ENCODE measurements at places on chromosomes 6 and 20.

DNA sequence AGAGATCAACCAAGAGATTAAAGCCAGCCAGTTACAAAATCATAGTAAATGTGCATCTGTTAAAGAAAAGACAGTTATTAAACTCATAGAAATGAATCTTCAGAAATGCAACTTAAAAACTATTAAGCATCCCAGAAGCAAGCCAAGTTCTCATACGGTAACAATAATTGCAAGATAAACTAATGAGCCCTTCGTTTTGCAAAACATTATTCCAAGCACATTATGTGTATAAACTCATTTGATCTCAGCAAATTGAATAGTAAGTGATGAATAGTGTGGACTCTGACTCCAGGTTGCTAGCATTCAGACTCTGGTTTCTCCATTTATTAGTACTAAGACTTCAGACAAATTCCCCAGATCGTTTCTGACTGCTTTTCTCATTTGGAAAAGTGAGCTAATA, 85.2 kb downstream of the SNAP25 start:
- DNase-seq, result no peak

- no peak for DNase-seq
Observed at GRCh38 chr20:49411221-49411925, 71.1 kb downstream of the KCNB1 start.

GRCh38 chr6:168888102-168888501, 365.5 kb downstream of the THBS2 start:
- no peak for DNase-seq

GRCh38 chr20:11090751-11091150, 417.0 kb upstream of the JAG1 start:
- no peak for DNase-seq

- DNase-seq, result no peak
Observed at GRCh38 chr6:18207438-18207837, 52.2 kb downstream of the KDM1B start.

DNA sequence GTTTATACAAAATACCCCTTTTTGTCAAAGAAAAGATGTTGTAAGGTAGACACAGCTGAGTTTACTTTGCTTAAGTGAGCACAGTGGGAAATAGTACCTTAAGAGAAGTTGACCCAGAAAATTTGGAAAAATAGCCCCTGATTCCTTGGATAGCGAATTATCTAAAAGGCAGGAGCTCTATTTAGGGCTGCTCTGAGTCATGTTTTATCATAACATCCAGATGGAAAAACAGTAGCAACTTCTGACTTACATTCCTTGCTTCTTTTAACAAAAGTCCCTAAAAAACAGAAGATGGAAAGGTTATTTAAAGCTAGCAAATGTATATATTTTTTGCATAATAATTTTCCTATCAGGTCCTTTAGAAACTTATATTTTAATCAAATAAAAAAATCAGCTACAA, 59.0 kb downstream of the THEMIS start:
- DNase-seq, result no peak

DNA sequence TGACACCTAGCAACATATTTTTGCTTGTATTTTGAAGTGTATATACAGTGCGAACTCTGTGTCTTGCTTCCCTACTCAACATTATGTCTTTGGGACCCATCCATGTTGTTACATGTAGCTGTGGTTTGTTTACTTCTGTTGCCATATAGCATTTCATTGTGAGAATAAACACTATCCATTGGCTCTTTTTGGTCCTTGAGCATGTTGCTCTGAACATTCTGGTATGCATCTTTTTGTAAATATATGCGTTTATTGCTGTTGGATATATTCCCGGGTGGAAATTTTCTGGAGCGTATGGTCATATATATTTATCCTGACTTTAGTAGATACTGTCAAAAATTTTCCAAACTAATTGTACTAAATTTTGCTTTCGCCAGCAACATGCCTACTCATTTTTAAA, 222.5 kb upstream of the SPTLC3 start:
- no peak for DNase-seq

GRCh38 chr20:48816282-48817205, 11.3 kb downstream of the PREX1 start:
- DNase-seq, result no peak

DNA sequence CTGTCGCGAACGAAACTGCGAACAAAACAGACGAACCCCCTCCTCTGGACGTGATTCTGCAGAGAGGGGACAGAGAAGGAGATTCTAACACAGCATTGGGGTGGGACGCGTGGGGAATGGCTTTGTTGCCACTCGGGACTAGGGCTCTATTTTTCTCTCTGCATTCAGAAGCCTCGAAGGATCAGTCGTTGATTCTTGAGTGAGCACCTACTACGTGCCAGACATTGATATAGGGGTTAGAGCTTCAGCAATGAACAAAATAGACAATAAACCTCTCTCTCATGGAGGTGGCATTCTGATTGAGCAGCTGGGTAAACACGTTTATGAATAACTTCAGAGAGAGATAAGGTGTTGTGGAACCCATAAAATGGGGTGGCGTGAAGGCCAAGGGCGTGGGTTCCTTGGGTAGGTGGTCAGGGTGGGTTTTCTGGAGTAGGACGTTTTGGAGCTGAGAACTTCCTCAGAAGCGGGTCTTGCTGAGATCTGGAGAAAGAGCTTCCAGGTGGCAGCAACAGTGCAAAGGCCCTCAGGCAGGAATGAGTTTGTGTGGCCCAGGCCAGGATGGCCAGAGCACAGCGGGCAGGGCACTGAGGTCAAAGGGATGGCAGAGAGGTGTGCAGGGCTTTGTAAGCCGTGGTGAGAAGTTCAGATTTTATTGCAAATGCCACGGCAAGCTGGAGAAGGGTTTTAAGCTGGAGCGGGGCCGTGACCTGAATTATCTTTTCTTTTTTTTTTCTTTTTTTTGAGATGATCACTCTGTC, 884 bp downstream of the SLC2A10 start:
- no peak for DNase-seq

DNA sequence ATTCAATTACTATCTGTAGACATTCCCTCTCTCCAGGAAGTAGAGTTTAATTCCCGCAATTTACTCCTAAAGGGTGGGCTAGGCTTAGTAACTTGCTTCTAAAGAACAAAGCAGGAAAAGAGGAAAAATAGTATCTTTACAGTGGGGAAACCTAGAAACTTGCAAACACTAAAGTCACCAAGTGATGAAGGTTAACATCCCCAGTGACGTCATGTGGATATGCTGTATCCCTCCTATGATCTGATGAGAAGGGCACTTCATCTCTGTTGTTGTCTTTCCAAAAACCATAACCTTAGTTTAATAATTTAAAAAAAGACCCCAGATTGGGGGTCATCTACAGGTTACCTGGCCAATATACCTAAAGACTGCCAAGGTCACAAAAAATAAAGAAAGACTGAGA, 17.3 kb downstream of the SLC22A16 start:
- DNase-seq, result no peak

DNA sequence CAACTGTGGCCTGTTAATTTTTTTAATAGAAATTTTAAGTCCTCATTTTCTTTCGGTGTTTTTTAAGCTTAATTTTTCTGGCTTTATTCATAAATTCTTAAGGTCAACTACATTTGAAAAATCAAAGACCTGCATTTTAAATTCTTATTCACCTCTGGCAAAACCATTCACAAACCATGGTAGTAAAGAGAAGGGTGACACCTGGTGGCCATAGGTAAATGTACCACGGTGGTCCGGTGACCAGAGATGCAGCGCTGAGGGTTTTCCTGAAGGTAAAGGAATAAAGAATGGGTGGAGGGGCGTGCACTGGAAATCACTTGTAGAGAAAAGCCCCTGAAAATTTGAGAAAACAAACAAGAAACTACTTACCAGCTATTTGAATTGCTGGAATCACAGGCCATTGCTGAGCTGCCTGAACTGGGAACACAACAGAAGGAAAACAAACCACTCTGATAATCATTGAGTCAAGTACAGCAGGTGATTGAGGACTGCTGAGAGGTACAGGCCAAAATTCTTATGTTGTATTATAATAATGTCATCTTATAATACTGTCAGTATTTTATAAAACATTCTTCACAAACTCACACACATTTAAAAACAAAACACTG, 10.1 kb downstream of the HFE start:
- peak; percentile 78 for DNase-seq

- no peak for DNase-seq
Observed at GRCh38 chr20:4997222-4997621, 4.1 kb downstream of the SLC23A2 start.

DNA sequence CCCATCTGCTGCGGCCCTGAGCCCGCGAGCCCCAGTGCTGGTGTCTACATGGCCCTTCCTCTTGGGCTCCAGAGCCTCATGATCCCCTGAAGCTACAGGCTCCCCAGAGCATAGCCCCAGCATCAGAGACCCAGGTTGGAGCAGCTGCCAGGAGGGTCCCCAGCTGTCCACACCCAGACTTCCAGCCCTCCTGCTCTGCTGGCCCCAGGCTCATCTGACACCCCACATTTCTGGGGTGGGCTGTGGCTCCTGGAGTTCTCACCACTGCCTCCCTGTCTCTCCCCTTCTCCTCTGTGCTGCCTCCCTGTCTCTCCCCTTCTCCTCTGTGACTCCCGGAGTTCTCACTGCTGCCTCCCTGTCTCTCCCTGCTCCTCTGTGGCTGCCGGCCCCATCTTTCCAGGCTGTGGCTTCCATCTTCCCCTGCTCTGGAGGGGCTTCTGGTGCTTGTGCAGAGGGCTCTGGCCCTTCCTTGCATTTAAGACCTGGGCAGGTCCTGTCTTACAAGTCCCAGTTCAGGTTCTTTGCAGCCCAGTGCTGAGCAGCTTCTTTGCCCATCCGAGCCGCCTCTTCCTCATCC, 108.1 kb downstream of the ERMARD start:
- peak; percentile 38 for DNase-seq

DNA sequence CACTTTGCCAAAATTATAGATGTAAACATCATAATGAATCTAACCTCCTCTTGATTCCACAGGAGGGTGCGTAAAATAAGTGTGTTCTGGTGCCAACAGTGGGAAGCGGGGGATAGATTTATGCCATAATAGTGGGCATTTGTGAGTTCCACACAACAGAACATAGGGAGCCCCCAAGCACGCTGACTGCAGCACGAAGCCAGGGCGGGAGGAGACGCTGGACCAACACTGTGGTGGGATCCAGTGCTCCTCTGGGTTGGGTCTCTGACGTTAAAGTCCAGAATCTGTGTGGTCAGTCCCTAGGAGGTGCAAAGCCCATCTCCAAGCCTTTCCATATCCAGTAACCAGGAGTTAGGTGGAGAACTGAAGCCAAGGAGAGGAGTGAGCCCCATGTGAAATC, 1.8 kb upstream of the TTLL2 start:
- no peak for DNase-seq
